ENCODE measurements at places on chromosomes 3 and 15.

DNA sequence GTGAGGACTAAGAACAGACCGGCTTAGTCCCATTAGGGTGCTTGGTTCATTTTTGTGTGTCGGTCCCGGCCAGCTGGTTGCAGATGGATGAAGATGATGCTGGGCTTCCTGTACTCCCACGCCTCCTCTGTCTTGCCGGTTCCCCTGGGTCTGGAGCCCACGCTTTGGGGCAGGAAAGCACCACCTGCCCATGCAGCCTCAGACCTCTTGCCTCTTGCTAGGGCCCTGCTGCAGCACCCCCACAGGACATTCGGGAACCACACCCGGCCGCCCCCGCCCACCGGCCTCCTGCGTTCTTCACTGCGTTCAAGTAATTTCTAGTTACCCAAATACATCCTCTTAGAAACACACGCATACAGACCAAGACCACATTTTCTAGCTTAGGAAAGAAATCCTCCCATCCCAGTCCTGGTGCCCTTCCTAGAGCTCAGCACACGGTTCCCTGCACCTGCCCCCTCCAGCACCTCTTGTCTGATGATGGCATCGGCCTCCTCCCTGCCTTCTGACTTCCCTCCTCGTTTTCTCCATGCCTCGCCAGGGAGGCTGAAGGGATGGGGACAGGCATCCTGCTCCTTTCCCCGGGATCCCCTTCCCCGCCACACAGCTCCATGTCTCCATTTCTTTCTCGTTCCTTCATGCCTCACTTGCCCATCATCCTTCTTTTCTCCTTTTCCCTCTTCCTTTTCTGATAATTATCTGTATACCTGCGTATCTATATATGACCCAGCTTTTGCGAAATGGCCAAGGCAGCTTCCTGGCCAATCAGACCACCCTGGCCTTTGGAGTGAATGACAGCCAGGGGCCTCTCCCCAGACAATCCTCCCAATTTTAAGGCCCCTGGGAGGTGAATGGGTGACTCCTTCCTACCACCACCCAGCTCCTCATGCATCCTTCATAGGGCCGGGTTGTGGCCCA is 30.9 kb downstream of the FAM3D start:
- no peak overlapping the region for H3K27ac ChIP-seq
- H3K36me3 ChIP-seq = no peaks in the 10 kb centered on the region
- no peak overlapping the region for H3K4me3 ChIP-seq
- H3K27me3 ChIP-seq = no peaks in the 10 kb centered on the region
- DNase-seq = no peak

DNA sequence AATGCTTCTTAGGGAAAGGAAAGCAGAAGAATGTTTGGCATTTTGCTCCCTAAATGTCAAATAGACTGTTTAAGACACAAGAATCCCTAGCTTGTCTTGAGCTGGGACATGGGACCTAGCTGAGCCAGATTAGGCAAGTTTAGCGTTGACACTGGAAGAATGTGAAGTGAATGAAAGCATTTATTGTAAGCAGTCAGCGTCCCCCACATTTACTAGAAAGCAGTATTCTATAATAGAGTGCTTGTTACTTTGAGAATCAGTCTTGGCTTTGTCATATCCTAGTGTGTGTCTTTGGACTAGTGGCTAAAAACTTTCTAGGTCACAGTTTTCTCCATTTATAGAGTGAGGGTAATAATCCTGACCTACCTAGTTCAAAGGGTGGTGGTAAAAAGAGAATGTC is 161.6 kb downstream of the ADAMTSL3 start:
- H3K36me3 ChIP-seq = no peaks in the 10 kb centered on the region
- no peaks in the 10 kb centered on the region for H3K4me1 ChIP-seq
- DNase-seq = no peak
- H3K27me3 ChIP-seq = no peaks in the 10 kb centered on the region
- no peak overlapping the region for H3K27ac ChIP-seq

DNA sequence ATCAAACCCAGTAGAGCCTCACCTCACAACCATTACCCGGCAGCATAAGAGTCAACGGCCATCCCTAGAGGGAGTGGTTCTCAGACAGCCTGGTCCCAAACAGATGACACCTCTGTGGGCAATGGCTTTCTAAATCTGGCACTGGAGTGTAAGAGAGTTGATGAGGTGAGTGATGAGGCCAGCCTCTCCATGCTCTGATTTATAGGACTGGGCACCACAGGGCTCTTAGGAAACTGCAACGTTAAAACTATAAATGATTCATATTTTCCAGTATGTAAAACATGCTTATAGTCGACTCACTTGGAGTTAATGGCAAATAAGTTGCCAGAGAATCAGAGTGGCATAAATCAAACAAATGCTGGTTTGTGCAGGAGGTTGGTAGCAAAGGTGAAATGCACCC is 187.7 kb downstream of the GREM1 start:
- no peak overlapping the region for H3K4me3 ChIP-seq
- H3K27me3 ChIP-seq = no peaks in the 10 kb centered on the region
- no peaks in the 10 kb centered on the region for H3K36me3 ChIP-seq
- no peak for DNase-seq

- H3K4me3 ChIP-seq = no peak overlapping the region
- no peaks in the 10 kb centered on the region for H3K27me3 ChIP-seq
- no peak overlapping the region for H3K27ac ChIP-seq
- DNase-seq = no peak
- H3K36me3 ChIP-seq = no peaks in the 10 kb centered on the region
- H3K4me1 ChIP-seq = no peaks in the 10 kb centered on the region
Observed at GRCh38 chr15:80856809-80857377, 77.7 kb downstream of the CEMIP start.

GRCh38 chr15:63967616-63968015 is 78.7 kb downstream of the DAPK2 start:
- DNase-seq = peak; percentile 16
- H3K4me1 ChIP-seq = peaks cover 50% of the 10 kb centered on the region
- peak overlapping the region; percentile 89 for H3K27ac ChIP-seq
- H3K4me3 ChIP-seq = no peak overlapping the region

DNA sequence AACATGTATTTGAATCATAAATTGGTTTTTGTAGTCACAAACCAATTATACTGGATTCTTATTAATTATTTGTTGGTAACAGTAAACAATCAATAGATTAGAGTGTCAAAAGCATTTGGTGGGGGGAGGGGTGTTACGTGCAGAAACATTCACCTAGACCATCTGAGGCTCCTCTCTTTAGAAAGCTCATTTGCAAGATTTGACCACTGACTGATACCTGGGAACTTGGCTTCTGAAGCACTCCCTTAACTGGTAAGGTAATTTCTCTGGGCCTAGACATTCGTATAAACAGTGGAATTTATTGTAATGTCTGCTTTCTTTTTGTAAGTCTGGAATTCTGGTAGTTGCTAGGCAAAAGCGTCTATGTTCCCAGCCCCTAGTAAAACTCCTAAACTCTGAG is 243.8 kb upstream of the GBE1 start:
- DNase-seq = no peak
- no peak overlapping the region for H3K4me3 ChIP-seq
- no peaks in the 10 kb centered on the region for H3K4me1 ChIP-seq

GRCh38 chr3:64321747-64322146 is 96.5 kb upstream of the PRICKLE2 start:
- H3K27me3 ChIP-seq = no peaks in the 10 kb centered on the region
- no peak for DNase-seq
- peaks cover 6% of the 10 kb centered on the region for H3K4me1 ChIP-seq
- no peaks in the 10 kb centered on the region for H3K36me3 ChIP-seq
- H3K27ac ChIP-seq = no peak overlapping the region
- H3K4me3 ChIP-seq = no peak overlapping the region

GRCh38 chr15:45276831-45277230 is 24.8 kb downstream of the SLC28A2 start:
- no peaks in the 10 kb centered on the region for H3K27me3 ChIP-seq
- no peaks in the 10 kb centered on the region for H3K36me3 ChIP-seq
- no peak overlapping the region for H3K27ac ChIP-seq
- peaks cover 13% of the 10 kb centered on the region for H3K4me1 ChIP-seq
- DNase-seq = no peak
- H3K4me3 ChIP-seq = no peak overlapping the region

DNA sequence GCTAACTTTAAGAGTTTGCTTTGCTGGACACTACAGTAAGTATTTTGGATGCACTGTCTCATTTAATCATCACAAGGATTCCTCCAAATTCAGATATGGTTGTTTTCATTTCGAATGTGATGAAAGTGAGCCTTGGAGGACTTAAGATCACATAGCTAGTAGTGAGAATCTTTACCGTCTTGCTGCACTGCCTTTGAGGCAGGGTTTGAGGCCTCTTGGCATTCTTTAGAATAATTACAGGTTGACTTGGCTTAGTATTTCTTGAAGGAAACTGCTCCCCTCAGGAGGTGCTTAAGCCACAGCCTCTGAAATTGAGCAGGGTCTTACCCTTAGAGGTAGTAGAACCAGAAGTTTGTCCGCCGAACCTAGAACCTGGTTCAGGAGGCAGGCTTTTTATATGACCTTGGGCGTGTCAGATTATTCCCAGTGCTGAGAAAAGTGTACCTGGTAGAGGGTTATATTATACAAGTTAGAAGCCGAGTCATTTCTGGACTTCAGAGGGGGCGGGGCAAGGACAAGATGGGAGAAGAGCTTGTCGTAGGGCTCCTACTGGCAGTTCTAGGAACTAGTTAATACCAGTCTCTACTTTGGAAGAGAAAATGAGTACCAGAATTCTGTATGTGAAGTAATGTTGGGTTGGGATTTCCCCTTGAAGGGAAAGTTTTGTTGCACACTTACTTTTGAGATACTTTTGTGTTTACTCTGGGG is 1.1 kb downstream of the TFG start:
- peak overlapping the region; percentile 89 for H3K4me3 ChIP-seq
- peak overlapping the region; percentile 99 for H3K27ac ChIP-seq
- peaks cover 20% of the 10 kb centered on the region for H3K36me3 ChIP-seq

- no peaks in the 10 kb centered on the region for H3K36me3 ChIP-seq
- no peak overlapping the region for H3K4me3 ChIP-seq
- H3K4me1 ChIP-seq = no peaks in the 10 kb centered on the region
- no peak for DNase-seq
- H3K27me3 ChIP-seq = no peaks in the 10 kb centered on the region
Observed at GRCh38 chr3:51350751-51351150, 34.3 kb upstream of the MANF start.

GRCh38 chr3:126347543-126348161 is 9.6 kb downstream of the KLF15 start:
- H3K36me3 ChIP-seq = peaks cover 65% of the 10 kb centered on the region
- H3K4me1 ChIP-seq = no peaks in the 10 kb centered on the region
- H3K4me3 ChIP-seq = no peak overlapping the region
- H3K27ac ChIP-seq = peak overlapping the region; percentile 6
- no peaks in the 10 kb centered on the region for H3K27me3 ChIP-seq
- DNase-seq = peak; percentile 53

GRCh38 chr3:187291512-187292132 is at the start of gene MASP1:
TSS of gene MASP1 (minus strand) at chr3:187291737. CDS start at chr3:187291632, 105 bp downstream.
- H3K27ac ChIP-seq = peak within 1 kb of the TSS; percentile 37
- peak within 1 kb of the TSS; percentile 24 for H3K4me3 ChIP-seq
- H3K4me1 ChIP-seq = no peaks in the 10 kb centered on the region
- no peak for DNase-seq

DNA sequence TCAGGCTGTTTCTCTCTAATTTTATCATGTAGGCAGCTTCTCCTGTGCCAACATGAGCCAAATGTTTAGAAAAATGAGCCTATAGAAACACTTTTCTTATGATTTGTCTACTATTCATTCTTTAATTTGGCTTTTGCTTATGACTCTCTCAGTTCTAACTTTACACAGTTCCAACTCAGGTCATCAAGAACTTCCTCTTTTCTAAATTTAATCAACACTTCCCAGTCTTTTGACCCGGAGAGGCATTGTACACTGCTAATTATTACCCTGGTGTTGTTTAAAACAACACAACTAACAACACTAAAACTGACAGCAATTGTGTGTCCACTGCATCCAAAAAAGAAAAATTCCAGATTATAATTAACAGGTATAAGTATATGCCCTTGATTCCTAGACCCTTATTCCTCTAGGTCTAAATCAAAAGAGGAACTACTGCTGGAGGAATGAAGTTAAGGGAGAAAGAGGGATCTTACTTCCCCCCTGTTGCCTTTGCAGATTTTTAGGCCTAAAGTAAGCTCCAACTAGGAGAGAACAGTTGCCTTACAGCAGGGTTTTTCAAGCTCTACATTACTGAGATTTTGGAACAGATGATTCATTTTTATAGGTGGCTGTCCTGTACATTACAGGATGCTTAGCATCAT is 332.2 kb upstream of the GOLIM4 start:
- DNase-seq = no peak
- no peak overlapping the region for H3K27ac ChIP-seq
- no peaks in the 10 kb centered on the region for H3K4me1 ChIP-seq
- H3K27me3 ChIP-seq = no peaks in the 10 kb centered on the region
- no peak overlapping the region for H3K4me3 ChIP-seq

- no peaks in the 10 kb centered on the region for H3K27me3 ChIP-seq
- peaks cover 30% of the 10 kb centered on the region for H3K4me1 ChIP-seq
- peak; percentile 55 for DNase-seq
- H3K27ac ChIP-seq = no peak overlapping the region
Observed at GRCh38 chr3:15265655-15266509, 59.8 kb downstream of the CAPN7 start.

DNA sequence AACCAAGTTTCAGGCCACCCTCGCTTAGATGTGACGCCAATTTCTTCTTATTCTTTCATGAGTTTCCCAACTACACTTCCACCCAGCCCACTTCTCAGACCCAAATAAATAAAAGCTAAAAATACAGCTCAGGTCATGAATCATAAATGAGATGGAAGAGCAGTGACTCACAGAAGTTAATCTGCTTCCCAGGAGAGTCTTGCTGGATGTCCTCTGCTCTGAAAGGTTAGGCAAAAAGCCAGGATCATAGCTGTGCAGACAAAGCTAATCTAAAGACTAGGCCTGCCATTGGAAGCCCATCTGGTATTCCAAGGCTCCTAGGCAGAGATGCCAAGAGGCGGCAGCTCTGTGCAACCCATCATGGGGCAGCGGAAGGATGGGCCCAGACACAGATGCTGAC is 24.1 kb downstream of the SHC4 start:
- no peak overlapping the region for H3K4me3 ChIP-seq
- H3K36me3 ChIP-seq = no peaks in the 10 kb centered on the region
- H3K4me1 ChIP-seq = peaks cover 12% of the 10 kb centered on the region
- H3K27me3 ChIP-seq = no peaks in the 10 kb centered on the region
- no peak for DNase-seq

- no peaks in the 10 kb centered on the region for H3K27me3 ChIP-seq
- peak; percentile 28 for DNase-seq
- no peaks in the 10 kb centered on the region for H3K4me1 ChIP-seq
- no peak overlapping the region for H3K27ac ChIP-seq
- H3K4me3 ChIP-seq = no peak overlapping the region
- no peaks in the 10 kb centered on the region for H3K36me3 ChIP-seq
Observed at GRCh38 chr15:100716456-100717085, 114.2 kb downstream of the ASB7 start.

GRCh38 chr3:165346503-165346902 is 150.3 kb upstream of the SLITRK3 start:
- H3K27ac ChIP-seq = no peak overlapping the region
- H3K27me3 ChIP-seq = no peaks in the 10 kb centered on the region
- no peak overlapping the region for H3K4me3 ChIP-seq
- H3K36me3 ChIP-seq = no peaks in the 10 kb centered on the region
- no peaks in the 10 kb centered on the region for H3K4me1 ChIP-seq
- DNase-seq = no peak

GRCh38 chr3:159907828-159908227 is 80.8 kb upstream of the IL12A start:
- DNase-seq = no peak
- no peak overlapping the region for H3K4me3 ChIP-seq
- H3K36me3 ChIP-seq = no peaks in the 10 kb centered on the region
- H3K4me1 ChIP-seq = peaks cover 7% of the 10 kb centered on the region

Measured in right atrium auricular region (tissue), 2 donors.